Activated CD4-positive, alpha-beta memory T cell treated with anti-CD3 and anti-CD28 coated beads for 36 hours (primary cell): ENCODE measurements at places on chromosomes 7 and 10. TPM values are rescaled to one million over a fixed set of nuclear protein-coding genes. Genes with fewer than 3 reads are reported as not detected.
A peak's percentile ranks its signal among the peaks of the same experiment; 100 is the strongest.

The NACAD gene
- 0.21 TPM for total RNA-seq

DNA sequence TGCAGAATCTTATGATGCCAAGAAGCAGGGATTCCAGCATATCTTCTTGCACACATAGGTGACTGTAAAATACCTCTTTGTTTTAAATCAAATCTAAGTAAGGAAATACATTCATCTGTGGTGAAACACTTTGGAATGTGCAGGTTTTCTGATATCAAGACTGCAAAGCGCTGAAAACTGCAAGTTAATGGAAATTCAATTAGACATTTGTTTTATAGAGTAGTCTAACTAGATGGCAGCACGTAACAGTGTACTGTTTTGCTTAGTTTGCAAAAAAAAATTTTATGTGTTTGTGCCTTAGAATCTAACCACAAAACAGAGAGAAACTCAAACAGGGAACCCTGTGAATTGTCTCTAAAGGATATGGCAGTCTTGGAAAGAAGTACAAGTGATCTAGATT is 259.2 kb downstream of the HDAC9 start:
- no peak for DNase-seq
- H3K4me3 ChIP-seq: no peak overlapping the region
- H3K27ac ChIP-seq: no peak overlapping the region
- H3K36me3 ChIP-seq: no peaks in the 10 kb centered on the region

- no peaks in the 10 kb centered on the region for H3K27me3 ChIP-seq
- DNase-seq: no peak
- H3K36me3 ChIP-seq: peaks cover 34% of the 10 kb centered on the region
- peaks cover 40% of the 10 kb centered on the region for H3K4me1 ChIP-seq
- peak overlapping the region; percentile 55 for H3K4me3 ChIP-seq
- peak overlapping the region; percentile 72 for H3K27ac ChIP-seq
Measured at GRCh38 chr7:100156331-100157068, 2.0 kb downstream of the TRAPPC14 start.

DNA sequence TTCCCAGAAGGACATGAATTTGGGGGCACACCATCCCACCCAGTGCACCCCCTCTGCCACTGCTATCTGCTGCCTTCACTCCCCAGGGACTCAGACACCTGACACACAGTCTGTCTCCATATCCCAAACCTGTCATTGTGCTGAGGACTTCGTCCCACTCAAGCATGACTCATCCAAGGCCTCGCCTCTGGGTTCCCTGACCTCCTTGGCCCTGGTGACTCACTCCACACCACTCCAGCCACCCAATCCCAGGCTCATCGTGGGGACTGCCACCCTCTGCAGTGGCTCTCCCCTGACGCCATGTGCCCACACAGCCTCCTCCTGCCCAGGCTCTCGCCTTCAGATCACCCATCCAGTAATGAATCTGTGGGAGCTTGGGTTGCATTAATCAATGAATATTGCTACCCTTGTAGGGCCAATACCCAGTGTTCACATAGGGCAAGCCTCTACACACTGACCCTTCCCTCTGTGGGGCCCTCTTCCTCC is 6.6 kb upstream of the INSIG1 start:
- peaks cover 5% of the 10 kb centered on the region for H3K27me3 ChIP-seq
- H3K4me1 ChIP-seq: peaks cover 29% of the 10 kb centered on the region
- no peaks in the 10 kb centered on the region for H3K36me3 ChIP-seq
- DNase-seq: peak; percentile 56
- H3K27ac ChIP-seq: no peak overlapping the region
- H3K4me3 ChIP-seq: no peak overlapping the region

DNA sequence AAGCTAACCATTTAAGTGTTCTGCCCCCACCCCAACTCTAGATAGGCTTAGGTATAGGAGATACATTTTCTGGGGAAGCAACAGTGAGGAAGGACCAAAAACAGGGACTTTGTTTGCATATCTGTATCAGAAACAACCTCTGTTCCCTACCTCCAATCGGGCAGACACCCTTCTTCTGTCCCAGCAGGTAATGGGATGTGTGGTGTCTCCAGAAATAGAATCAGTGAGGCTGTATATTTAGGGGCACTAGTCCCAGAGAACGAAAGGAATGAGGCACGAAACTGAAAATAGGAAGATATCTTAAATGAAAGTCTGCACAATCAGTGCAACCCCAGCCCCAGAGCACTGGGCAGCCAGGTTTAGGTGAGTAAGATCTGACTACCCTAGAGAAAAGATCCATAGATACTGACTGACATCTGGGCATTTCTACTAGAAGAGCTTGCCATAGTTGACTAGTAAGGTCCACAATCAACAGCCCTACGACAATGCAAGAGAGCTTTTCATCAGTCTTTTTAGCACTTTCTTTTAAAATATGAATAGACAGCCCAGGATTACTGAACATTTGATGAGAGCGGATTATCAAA is 28.1 kb downstream of the PLEKHA1 start:
- no peak overlapping the region for H3K27ac ChIP-seq
- H3K27me3 ChIP-seq: no peaks in the 10 kb centered on the region
- peaks cover 32% of the 10 kb centered on the region for H3K4me1 ChIP-seq
- DNase-seq: peak; percentile 19
- no peak overlapping the region for H3K4me3 ChIP-seq

DNA sequence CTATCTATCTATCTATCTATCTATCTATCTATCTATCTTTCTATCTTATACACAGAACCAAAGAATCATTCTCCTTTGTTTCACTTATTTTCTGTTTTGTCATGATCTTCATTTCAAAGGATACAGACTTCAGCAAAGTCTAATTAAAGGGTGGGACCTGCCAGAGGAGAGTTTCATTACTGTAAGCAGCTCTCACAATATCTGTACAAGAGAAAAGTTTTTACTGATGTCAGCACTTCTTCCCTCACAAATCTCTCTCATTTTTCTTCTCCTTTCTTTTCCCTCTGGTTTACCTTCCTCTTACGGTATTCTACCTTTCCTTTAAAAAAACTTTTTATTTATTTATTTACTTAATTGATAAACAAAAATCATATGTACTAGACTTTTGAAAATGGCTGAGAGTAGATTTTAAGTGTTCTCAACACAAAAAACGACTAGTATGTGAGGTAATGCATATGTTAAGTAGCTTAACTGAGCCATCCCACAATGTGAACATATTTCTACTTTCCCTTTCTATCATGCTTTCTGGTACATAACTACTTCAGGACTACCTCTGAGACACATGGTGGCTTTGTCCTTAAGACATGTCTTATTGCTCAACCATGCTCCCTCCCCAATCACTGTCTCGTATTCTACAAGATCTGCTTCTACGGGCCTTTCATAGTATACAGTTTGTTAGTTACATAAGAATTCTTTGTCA is 699.3 kb downstream of the PHTF2 start:
- no peak overlapping the region for H3K27ac ChIP-seq
- no peaks in the 10 kb centered on the region for H3K36me3 ChIP-seq
- H3K4me1 ChIP-seq: no peaks in the 10 kb centered on the region
- H3K4me3 ChIP-seq: no peak overlapping the region
- DNase-seq: no peak
- no peaks in the 10 kb centered on the region for H3K27me3 ChIP-seq

DNA sequence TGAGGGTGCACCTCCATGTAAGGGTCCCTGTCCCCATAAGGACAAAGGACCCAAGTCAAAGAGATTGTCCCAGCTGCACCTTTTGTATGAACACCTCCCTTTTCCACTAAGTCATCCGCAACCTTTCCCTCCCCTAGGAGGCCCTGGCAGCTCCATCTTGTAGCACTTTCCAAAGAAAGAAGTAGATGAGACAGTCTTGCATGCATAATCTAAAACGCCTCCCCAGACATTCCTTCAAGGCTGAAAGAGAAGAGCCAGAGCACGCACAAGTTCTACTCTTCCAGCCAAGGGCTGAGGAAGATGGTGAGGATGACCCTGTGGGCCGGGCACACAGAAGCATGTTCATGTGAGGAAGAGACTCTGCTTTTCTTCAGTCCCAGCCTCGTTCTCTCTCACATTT is 194.4 kb downstream of the TNS3 start:
- H3K36me3 ChIP-seq: no peaks in the 10 kb centered on the region
- no peak overlapping the region for H3K27ac ChIP-seq
- DNase-seq: no peak
- H3K4me3 ChIP-seq: no peak overlapping the region

- H3K4me3 ChIP-seq: no peak overlapping the region
- peaks cover 76% of the 10 kb centered on the region for H3K36me3 ChIP-seq
- H3K27me3 ChIP-seq: no peaks in the 10 kb centered on the region
- H3K4me1 ChIP-seq: peaks cover 80% of the 10 kb centered on the region
- peak overlapping the region; percentile 61 for H3K27ac ChIP-seq
- no peak for DNase-seq
Measured at GRCh38 chr7:50391386-50391785, 58.8 kb downstream of the FIGNL1 start.
